Left ventricle myocardium superior (tissue), 1 donor: ENCODE measurements at places on chromosomes 12 and 14. TPM values are rescaled to one million over a fixed set of nuclear protein-coding genes. Genes with fewer than 3 reads are reported as not detected.

The POTEM gene
- total RNA-seq: not detected

The ART4 gene
- 3.3 TPM for total RNA-seq

The ANKS1B gene
- 2.5 TPM for total RNA-seq

The DBX2 gene
- 0.07 TPM for total RNA-seq

The HVCN1 gene
- total RNA-seq: 10.4 TPM

The CKB gene
- total RNA-seq: 533 TPM

The KRT76 gene
- total RNA-seq: not detected

The HAL gene
- 0.27 TPM for total RNA-seq

The MYH6 gene
- total RNA-seq: 4,258 TPM

The KRT82 gene
- total RNA-seq: not detected

The SERPINA5 gene
- 4.0 TPM for total RNA-seq

GRCh38 chr12:113090740-113091139 lies 34.2 kb downstream of the DTX1 start:
- DNase-seq: no peak

DNA sequence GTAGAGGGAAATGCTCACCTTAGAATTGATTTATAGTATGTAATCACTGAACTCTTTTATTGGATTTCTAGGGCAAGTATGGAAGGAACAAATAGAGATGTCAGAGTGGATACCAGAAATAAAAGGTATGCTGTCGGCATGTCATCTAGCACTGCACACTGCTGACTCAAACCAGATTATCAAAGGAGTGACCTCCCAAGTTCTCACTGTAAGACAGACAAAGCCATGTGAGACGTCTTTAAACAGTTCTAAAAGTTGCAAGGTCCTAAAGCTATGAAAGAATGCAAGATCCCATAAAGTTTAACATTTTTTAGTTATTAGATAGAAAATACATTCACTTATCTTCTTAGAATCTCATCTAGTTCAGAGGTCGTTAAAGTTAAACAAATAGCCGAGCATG lies 70.0 kb upstream of the CPM start:
- no peak for DNase-seq

DNA sequence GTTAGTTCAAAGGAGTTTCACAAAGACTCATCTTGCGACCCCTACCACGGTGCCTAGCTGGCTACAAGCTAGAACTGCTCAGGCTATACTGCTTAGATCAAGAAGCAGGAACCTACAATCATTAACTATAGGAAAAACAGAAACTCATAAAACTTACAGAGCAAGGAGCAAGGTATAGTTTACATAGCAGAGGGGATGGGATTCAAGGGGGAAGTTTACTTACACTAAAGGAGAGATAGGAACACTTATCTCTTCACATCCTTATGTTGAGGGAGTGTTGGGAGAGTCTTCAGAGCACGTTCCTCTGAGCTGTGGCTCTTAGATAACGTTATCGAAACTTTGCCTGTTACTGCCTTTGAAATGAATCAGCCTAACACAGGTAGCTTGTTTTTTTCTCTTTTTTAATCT lies 58.1 kb downstream of the FSCB start:
- no peak for DNase-seq

DNA sequence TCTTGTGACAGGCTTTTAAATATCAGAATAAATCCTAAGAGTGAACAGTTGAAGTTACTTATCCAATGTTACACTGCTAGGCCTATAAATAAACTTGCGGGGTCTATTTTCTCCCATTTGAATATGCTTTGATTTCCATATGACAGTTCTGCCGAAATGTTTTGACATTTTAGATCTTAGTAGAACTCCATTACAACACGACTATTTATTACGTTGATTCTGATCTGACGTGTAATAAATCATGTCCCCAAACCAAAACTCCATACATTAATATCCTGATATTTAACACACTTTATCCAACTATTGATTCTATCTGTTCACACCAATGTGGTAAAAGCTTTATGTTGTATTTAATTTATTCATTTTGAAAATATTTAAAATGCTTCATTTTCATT lies 16.1 kb upstream of the NEMF start:
- no peak for DNase-seq

- peak; percentile 88 for DNase-seq
Measured at GRCh38 chr12:6363330-6364043, 11.9 kb downstream of the SCNN1A start.

- no peak for DNase-seq
Measured at GRCh38 chr12:9066755-9067423, 48.8 kb downstream of the A2M start.

GRCh38 chr12:56165369-56165768 lies 7.2 kb downstream of the MYL6 start:
- peak; percentile 42 for DNase-seq

GRCh38 chr14:93012951-93013719 lies 90.2 kb downstream of the CHGA start:
- no peak for DNase-seq

GRCh38 chr12:15544589-15544988 lies 222.3 kb downstream of the PTPRO start:
- DNase-seq: no peak

- DNase-seq: no peak
Measured at GRCh38 chr12:99130808-99131553, 485.9 kb downstream of the APAF1 start.

DNA sequence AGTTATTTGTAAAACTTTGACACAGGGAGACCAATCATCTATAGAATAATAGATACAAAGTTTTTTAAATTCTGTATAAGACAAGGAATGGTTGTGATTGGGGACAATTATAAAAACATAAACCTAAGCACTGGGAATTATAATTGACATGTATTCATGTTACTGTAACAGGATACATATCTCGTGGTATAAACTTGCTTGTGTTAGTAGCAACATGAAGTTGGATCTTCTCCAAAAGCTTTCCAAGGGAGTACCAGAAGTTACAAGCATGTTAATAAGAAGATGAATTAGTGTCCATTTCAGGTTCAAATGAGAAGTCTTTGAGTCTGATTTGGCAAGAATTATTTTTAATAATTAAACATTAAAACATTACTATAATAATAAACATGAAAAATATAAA lies 42.2 kb downstream of the CDKL1 start:
- DNase-seq: no peak

GRCh38 chr14:64880221-64881121 lies 764 bp upstream of the SPTB start:
- DNase-seq: peak; percentile 73

GRCh38 chr12:101829639-101830366 lies 956 bp downstream of the GNPTAB start:
- DNase-seq: no peak

DNA sequence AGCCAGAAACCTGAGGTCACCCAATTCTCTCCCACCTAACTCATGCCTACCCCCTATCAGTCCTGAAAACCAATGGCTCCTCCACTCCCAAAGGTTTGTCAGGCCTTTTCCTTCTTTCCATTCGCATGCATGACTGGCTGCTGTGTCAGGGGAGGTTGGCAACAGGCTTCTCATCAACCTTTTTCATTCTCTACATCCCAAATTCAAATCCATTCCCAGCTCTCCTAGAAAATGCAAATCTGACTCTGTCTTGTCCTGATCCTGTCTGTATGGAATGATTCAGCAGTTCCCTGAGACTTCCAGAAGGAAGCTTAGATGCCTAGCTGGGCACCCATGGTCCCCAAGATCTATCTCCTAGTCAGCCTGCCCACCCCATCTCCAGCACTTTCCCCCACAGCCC lies 5.0 kb upstream of the CTDSP2 start:
- no peak for DNase-seq

DNA sequence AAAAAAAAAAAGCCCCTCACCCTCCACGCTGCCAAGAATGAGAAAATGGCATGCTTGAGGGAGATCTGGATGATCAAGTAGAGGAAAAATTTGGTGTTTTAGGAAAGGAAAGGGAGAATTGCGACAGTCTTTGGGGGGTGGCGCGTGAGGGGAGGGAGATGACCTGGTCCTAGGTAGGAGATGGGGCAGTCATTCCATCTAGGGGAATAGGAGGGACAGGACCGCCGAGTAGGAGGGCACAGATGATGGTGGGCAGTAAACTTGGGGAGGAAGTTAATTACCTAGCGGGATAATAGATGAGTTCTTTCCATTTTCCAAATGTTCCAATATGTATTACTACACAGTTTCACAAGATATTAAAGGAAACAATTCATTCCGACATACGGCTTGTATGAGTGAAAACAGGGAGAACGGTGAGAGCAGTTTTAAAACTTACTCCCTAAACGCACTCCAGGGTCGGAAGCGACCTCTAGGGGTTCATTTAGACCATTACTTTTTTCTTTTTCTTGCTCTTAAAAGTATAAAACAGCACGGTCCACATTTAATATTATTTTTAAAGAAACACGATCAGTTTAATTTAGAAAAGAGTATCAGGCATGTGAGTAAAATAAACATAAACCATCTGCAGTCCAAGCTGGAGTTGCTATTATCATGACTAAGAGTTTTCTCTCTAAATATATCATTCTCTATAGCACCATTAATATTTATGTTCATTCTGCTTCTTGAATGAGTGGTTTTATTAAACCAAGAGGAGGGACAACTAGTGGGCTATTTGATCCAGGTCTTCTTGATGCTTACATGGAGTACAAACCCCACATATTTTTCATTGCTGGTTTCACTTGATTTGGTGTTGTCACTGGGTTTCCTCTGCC lies 3.0 kb upstream of the FNTB start:
- DNase-seq: no peak

DNA sequence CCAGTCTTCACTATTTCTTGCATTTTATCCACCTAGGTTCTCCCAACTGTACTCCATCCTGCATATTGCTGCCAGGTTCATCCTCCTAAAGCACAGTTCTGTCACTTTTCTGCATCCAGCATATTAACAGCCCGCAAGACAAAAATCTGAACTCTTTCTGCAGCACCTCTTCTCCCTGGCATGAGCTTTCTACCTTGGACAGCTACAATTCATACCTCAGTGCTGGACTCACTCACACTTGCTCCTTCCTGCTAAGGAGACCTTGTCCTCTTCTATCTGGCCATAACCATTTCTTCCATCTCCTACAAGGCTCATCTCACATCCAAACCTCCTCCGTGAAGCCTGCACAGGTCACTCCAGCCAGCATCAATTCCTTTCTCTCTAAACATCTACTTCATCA lies 170.1 kb upstream of the GRIP1 start:
- no peak for DNase-seq
